ENCODE measurements at places on chromosomes 5 and 9.

DNA sequence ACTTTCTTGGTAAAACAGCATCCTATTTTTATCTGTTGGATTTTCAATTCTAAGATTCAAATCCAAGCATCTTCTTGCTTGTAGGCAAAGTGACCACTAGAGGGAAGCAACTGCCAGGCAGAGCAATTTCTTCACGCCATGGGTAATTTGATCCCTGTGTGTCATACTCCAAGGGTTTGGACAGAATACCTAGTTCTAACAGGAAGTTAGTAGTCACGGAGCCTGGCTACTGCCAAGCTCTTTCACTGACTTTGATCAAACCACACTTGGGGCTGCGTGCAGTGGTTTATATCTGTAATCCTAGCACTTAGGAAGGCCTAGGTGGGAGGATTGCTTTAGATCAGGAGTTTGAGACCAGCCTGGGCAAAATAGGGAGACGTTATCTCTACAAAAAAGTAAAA, 473.6 kb upstream of the TNC start:
- H3K36me3 ChIP-seq: no peaks in the 10 kb centered on the region
- peak overlapping the region; percentile 99 for H3K27ac ChIP-seq
- H3K27me3 ChIP-seq: no peaks in the 10 kb centered on the region
- peaks cover 44% of the 10 kb centered on the region for H3K4me1 ChIP-seq
- H3K4me3 ChIP-seq: no peak overlapping the region
- DNase-seq: peak; percentile 96

- no peak overlapping the region for H3K27ac ChIP-seq
- no peaks in the 10 kb centered on the region for H3K4me1 ChIP-seq
- peaks cover 45% of the 10 kb centered on the region for H3K27me3 ChIP-seq
- no peaks in the 10 kb centered on the region for H3K36me3 ChIP-seq
- DNase-seq: peak; percentile 83
Observed at GRCh38 chr5:135466178-135467050, 14.3 kb upstream of the TIFAB start.

- no peaks in the 10 kb centered on the region for H3K36me3 ChIP-seq
- no peak overlapping the region for H3K27ac ChIP-seq
- peak; percentile 26 for DNase-seq
- H3K4me3 ChIP-seq: no peak overlapping the region
- peaks cover 4% of the 10 kb centered on the region for H3K4me1 ChIP-seq
- H3K27me3 ChIP-seq: no peaks in the 10 kb centered on the region
Observed at GRCh38 chr9:133572821-133573361, 36.3 kb downstream of the FAM163B start.

DNA sequence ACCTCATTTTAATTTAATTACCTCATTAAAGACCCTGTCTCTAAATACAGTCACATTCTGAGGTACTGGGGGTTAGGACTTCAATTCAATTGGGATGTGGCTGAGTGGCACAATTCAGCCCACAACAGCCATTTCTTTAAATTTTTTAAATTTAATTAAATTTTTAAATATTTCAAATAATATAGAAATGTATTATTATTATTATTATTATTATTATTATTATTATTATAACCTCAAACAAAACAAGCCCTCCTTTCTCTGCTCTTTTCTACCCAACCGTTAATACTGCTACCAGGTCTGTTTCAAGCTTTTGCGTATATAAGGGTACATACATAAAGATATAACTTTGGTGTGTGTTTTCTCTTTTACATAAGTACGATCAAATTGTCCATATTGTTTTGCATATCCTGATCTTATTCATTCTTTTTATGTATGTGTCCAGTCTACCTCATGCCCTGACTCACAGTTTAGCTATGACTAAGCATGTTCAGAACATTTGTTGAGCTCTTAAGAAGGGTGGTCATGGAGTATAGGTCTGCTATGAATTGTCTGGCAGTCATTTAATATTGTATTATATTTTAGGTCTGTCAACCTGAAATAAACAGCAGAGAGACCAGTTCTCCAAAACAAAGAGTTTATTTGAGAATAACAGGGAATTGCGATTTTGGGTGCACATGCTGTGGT, 16.1 kb upstream of the RAB14 start:
- peaks cover 4% of the 10 kb centered on the region for H3K4me1 ChIP-seq
- no peaks in the 10 kb centered on the region for H3K27me3 ChIP-seq
- H3K4me3 ChIP-seq: no peak overlapping the region
- no peaks in the 10 kb centered on the region for H3K36me3 ChIP-seq

GRCh38 chr9:71822935-71823334, 54.6 kb upstream of the CEMIP2 start:
- H3K27me3 ChIP-seq: no peaks in the 10 kb centered on the region
- DNase-seq: no peak
- H3K36me3 ChIP-seq: no peaks in the 10 kb centered on the region
- no peak overlapping the region for H3K4me3 ChIP-seq
- H3K4me1 ChIP-seq: no peaks in the 10 kb centered on the region
- H3K27ac ChIP-seq: no peak overlapping the region

DNA sequence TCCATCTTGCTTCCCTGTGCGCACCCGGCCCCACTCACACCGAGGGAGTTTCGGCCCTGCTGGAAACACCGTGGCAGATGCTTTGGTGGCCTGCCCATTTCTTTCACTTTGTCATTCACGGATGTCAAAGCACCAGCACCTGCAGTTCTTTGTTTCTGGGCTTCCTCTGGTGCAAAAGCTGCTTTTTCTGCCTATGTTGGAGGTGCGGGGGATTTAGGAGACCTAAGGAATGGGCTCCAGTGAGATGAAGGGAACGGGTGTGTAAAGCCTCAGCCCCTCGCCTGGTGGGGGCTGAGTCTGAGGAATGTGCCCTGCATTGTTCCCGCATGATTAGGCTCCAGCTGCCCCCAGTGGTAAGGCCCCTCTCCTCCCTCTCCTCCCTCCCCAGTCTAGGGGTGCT, 62.3 kb downstream of the THBS4 start:
- H3K4me3 ChIP-seq: no peak overlapping the region
- no peaks in the 10 kb centered on the region for H3K27me3 ChIP-seq
- H3K4me1 ChIP-seq: no peaks in the 10 kb centered on the region
- H3K27ac ChIP-seq: no peak overlapping the region

DNA sequence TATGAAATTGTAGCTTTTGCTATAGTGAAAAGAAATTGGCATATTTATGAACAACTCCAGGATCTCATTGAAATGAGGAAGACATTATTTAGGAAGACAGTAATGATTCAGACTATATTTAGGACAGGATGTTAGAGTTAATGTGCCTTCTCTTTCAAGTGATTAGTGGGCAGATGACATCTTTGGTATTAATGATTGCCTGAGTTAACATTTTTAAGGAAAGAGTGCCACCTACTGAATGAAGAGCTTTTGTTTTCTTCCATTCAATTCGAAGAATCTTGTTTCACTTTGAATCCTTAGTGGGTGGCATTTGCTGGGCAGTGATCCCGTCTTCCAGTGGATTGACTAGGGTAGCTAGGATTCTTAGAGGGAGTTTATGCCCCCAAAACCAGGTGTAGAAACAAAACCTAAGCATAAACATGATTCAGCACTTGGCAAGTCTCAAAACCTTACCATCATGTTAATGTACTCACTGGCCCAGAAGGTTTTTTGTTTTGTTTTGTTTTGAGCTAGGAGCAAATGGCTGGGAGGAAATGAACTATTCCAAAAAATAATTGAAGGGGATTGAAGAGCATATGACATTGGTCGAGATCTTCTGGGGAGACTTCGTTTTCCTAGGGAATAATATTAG, 23.2 kb downstream of the MAP3K1 start:
- H3K4me3 ChIP-seq: no peak overlapping the region
- H3K36me3 ChIP-seq: no peaks in the 10 kb centered on the region
- no peaks in the 10 kb centered on the region for H3K27me3 ChIP-seq
- no peaks in the 10 kb centered on the region for H3K4me1 ChIP-seq
- peak; percentile 76 for DNase-seq

GRCh38 chr5:123439709-123440108, 16.5 kb upstream of the CEP120 start:
- no peaks in the 10 kb centered on the region for H3K4me1 ChIP-seq
- H3K27me3 ChIP-seq: no peaks in the 10 kb centered on the region
- H3K36me3 ChIP-seq: no peaks in the 10 kb centered on the region
- DNase-seq: peak; percentile 45
- H3K27ac ChIP-seq: no peak overlapping the region

DNA sequence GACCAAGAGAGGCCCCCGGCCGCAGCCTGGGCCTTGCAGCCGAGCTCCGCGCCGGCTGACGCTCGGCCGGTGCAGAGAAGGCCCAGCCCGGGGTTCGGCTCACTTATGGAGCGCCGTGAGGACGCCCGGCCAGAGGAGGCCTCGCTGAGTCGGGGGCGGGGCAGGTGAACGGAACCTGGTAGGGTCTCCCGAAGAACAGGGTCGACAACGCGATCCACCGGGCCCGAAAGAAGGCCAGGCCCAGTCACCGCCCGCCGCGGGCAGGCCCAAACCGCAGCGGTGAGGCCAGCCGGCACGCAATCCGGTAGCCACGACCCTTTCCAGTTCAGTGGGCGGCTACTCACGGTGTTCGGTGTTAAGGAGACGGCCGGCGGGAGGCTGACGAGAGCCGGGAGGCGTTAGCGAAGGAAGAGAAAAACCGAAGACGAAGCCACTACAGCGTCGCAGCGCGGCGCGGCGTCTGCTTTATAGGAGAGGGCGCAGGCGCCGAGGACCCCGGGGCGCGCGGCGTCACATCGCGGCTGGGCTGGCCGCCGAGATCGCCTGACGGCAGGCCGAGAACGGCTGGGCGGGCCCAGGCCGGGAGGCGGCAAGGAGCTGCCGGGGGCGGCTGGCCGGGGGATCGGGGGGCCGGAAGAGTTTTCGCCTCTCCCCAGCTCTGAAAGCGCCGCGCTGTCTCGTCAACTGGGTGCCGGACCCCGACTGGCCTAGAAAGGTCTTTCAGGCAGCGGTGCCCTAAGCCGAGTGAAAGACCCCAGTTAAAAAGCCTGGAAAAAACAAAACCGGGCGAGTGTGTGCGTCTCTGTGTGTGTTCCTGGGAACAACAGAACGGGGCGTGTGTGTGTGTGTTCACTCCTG, at the start of gene SKP1:
Gene SKP1 (minus strand): TSS at position 440 of the 858 bp plus-strand sequence. CDS start 2,928 bp downstream, outside the sequence.
- DNase-seq: peak; percentile 87
- no peaks in the 10 kb centered on the region for H3K27me3 ChIP-seq
- H3K36me3 ChIP-seq: peaks cover 20% of the 10 kb centered on the region
- H3K27ac ChIP-seq: peak within 1 kb of the TSS; percentile 100
- peak within 1 kb of the TSS; percentile 88 for H3K4me3 ChIP-seq
- peaks cover 17% of the 10 kb centered on the region for H3K4me1 ChIP-seq

- no peak overlapping the region for H3K27ac ChIP-seq
- no peaks in the 10 kb centered on the region for H3K27me3 ChIP-seq
- H3K4me1 ChIP-seq: no peaks in the 10 kb centered on the region
- H3K4me3 ChIP-seq: no peak overlapping the region
- DNase-seq: no peak
- H3K36me3 ChIP-seq: no peaks in the 10 kb centered on the region
Observed at GRCh38 chr5:103385722-103386121, 127.2 kb downstream of the MACIR start.

DNA sequence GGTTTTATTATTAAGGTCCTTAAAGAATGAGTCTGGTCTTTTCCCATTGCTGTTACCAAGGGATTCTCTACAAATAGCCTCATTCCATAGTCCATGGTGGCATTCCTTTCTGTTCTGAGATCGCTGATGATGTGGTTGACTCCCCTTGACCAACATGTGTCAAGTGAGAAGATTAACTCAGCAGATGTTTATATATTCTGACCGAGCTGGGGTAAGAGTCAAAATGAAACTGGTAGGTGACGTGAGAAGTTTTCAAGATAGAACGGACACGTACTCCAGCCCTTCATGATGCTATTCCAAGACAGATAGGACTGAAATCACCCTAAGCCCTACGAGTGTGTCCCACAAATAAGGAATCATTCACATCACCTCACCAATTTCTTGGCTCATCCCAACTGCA, 155.5 kb upstream of the WWC1 start:
- no peaks in the 10 kb centered on the region for H3K27me3 ChIP-seq
- no peak overlapping the region for H3K4me3 ChIP-seq
- H3K4me1 ChIP-seq: peaks cover 21% of the 10 kb centered on the region
- no peak overlapping the region for H3K27ac ChIP-seq

DNA sequence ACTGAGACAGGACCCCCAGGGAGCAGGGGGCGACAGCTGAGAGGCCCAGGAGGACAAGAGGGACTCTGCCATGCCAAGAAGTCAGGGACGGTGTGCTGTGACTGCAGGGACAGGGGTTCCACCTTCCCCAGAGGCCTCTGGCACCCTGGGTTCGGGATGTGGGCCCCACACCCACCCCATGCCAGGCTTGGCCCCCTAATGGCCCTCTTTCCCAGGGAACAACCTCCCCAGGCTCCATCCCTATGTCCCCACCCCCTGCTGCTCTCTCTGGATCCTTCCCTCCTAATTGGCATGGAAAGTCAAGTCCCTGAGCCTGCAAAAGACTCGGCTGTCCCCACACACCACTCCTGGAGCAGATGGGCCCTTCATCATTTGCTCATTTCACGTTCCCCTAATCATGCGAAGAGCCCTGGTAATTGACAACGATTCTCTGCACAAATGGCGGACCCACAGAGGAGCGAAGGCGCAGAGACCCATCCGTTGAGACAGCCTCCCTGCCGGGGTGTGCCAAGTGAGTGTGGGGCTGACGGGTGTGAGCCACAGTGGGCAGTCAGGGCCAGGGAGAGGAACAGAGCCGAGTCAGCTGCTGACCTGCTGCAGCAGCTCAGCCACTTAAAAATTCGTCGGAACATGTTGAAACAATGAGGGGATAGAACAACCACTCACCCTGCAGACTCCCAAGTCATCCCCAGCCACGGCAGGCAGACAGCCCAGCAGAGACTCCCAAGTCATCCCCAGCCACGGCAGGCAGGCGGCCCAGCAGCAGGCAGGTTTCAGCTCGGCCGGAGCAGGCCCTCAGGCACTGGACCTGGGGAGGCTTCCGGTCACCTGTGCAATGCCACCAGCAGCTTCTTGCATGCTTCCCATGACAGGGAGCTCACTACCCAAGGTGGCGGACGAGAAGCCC, 109.0 kb downstream of the VAV2 start:
- no peaks in the 10 kb centered on the region for H3K36me3 ChIP-seq
- no peak for DNase-seq
- no peaks in the 10 kb centered on the region for H3K4me1 ChIP-seq
- no peak overlapping the region for H3K4me3 ChIP-seq

- no peaks in the 10 kb centered on the region for H3K36me3 ChIP-seq
- no peak overlapping the region for H3K4me3 ChIP-seq
- peaks cover 21% of the 10 kb centered on the region for H3K4me1 ChIP-seq
- H3K27me3 ChIP-seq: no peaks in the 10 kb centered on the region
Observed at GRCh38 chr9:134557331-134557730, 84.3 kb upstream of the COL5A1 start.

DNA sequence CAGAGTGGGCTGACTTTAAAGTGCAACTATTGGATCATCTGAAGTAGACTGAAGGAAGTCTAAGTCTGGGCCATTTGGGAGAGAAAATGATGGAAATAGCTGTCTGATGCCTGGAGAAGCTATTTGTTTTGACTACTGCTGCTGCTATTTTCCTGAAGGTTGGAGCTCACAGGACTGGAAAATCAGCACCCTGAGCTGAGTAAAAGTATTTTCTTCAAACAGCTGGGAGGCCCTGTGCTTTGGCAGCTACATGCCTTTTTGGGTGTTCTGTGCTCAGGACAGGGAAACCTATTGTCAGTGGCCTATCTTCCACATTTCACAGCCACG, 302.6 kb downstream of the ENC1 start:
- no peaks in the 10 kb centered on the region for H3K36me3 ChIP-seq
- no peak overlapping the region for H3K27ac ChIP-seq
- DNase-seq: no peak
- H3K27me3 ChIP-seq: no peaks in the 10 kb centered on the region
